Activated CD4-positive, alpha-beta T cell treated with anti-CD3 and anti-CD28 coated beads, Interleukin-2, amount 50 U/mL, for 16 hours (primary cell): ENCODE measurements at places on chromosomes 3 and 15.

DNA sequence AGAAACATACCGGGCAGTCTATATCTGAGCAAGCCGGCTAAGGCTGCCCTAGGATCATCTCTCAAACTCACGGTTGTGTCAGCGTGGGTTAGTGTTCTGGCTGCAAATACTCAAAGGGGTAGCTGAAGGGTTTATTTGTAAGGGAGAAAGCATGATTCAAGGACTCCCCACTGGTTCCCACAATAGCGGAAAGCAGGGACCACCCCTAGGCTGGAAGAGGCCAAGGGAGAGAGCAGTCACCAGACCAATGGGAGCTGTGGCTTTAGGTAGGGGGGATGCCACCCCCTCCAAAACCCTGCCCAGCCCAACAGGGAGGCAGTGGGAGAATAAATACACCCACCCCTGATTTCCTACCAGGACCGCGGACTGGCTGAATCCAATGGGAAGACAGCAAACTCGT lies 7.3 kb upstream of the LMCD1 start:
- DNase-seq, result no peak

DNA sequence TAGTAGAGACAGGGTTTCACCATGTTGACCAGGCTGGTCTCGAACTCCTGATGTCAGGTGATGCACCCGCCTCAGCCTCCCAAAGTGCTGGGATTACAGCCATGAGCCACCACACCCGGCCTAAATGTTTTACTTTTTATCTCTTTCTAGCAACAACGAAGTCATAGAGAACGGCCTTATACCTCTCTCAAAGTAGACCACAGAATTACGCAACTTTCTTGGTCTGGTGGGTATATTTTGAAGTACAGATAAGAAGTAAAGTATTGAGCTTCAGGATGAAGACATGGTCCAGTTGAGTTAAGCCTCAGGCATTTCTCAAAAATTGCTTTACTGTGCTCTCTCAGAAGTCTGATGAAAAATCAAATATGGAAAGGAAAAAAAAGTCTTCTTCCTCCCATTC lies 30.6 kb downstream of the FAM240A start:
- no peak for DNase-seq

- no peak for DNase-seq
These were observed 93.7 kb upstream of the BOC start for GRCh38 chr3:113117511-113118234.

DNA sequence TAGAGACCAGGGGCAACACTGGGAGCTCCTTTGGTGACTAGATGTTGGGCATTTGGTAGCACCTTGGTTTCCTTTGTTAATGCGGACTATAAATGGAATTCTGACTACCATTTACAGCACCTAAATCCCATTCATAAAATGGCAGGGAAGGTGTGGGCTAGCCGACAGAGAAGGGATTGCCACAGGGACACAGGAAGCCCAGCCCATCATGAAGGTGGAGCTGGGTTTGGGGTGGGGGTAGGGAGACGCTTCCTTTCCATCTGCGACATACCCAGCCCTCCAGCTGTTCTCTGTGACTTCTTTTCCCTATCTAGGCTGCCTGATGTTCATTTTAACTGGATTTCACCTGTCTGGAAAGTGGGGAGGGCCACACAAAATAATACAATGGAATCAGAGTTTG lies 21.0 kb downstream of the ABHD2 start:
- no peak for DNase-seq

GRCh38 chr15:23647421-23648370 lies at the start of gene MAGEL2:
TSS of gene MAGEL2 (minus strand) at chr15:23647867. CDS start at chr15:23647742, 125 bp downstream.
- DNase-seq, result no peak

GRCh38 chr3:151426341-151426657 lies 34.6 kb downstream of the IGSF10 start:
- DNase-seq, result no peak

DNA sequence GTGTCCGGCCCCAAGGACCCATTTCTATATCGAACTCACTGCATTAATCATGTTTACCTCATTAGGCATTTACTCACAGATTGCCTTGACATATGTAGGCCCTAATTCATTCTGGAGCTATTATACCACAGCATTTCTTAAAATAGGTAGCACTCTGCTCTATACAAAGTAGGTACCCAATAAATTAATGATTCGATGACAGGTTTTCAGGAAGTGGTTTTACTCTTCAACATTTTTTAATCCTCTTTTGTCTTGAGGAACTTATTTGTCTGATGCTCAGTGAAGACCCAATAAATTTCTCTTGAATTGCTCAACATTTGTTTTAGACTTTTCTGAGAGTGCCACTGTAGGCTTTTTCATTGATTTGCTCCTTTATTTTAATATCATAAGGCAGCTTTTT lies 12.1 kb downstream of the TGFBR2 start:
- no peak for DNase-seq

DNA sequence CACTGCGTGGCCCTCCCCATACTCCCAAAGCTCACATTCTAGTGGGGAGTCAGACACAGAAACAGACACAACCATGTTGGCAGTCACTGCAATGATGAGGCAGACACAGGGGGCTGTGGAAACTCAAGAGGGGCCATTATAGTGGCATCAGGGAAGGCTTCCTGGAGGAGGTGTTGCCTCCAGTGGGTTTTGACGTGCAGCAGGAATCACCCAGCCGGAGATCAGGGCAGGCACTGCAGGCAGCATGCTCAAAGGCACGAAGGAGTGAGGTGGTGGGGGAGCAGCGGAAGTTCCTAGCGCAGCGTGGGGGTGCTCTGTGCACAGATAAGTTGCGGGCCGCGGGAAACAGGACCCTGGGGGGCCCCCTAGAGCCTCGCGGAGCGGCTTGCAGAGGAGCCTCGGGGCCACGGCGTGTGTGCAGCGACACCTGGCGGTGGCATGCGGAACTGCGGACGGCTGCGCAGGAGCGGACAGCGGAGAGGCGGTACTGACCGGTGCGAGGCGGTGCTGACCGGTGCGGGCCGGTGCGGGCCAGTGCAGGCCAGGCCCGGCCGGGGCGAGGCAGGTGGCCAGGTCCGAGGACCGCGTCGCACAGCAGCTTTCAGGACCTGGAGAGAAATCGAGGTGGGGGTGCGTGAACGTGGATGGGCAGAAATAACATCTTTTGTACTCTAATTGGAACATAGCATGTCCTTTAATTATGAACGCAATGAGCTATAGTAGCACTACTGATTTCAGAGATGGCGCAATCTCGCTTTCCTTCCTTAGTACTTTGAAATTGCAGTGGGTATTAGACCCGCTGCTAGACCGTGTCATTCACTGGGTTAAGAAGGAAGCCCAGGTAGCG lies 101.5 kb downstream of the FBLN2 start:
- DNase-seq, result peak; percentile 75

- no peak for DNase-seq
These were observed 16.4 kb downstream of the SRPRB start for GRCh38 chr3:133821767-133822638.

DNA sequence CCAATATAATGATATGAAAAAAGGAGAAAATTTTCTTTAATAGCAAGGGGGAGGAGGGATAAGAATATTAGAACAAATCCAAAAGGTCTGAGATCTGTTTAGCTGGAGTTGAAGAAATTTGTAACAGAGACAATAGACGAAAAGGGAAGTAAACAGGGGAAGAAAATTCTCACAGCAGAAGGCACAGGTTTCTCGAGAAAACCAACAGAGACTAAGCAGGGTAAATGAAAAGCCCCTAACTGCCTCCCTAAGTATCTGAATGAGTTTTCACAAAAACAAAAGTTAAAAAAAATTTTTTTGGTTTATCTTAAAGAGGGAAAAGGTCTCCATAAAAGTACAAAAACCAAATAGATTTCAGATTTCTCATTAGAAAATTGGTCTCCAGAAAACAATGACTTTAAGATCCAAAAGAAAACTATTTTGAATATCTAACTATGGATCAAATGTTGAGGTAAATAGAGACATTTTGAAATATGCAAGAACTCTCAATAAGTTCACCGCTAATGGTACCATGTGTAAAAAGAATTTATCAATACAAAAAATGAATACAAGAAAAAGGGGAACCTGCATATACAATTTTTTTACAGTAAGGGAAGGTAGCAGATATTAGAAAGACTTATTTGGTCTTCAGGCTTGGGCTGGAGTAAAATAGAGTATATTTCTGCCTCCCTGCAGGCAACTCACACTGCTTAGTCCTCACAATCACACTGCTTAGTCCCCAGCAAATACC lies 23.9 kb upstream of the NEK10 start:
- DNase-seq, result no peak

DNA sequence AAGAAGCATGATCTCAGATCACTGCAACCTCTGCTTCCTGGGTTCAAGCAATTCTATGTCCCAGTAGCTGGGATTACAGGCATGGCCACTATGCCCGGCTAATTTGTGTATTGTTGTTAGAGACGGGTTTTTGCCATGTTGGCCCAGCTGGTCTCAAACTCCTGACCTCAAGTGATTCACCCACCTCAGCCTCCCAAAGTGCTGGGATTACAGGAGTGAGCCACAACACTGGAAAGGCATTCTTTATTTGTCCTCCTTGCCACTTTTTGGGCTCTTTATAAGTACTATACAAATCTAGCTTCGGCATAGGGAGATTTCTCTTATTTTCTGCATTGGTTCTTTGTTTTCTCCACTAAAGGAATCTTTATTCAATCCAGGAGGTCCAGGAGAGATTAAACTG lies 18.6 kb downstream of the CMTM8 start:
- no peak for DNase-seq

DNA sequence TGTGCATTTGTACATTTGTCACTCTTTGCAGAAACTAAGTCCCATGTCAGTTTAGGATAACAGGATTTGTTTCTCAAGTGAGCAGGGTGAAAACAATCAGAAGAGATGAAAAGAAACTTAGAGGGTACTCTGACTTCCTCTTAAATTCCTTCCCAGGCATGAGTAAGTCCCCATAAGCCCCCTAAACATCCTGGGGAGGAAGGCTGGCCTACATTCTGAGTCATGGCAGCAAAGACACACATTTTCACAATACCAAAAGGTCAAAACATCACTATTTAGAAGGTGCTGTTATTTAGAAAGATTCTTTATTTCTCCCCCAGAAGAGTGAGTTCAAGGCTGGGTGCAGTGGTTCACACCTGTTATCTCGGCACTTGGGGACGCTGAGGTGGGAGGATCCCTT lies 7.6 kb upstream of the FOXP1 start:
- no peak for DNase-seq

DNA sequence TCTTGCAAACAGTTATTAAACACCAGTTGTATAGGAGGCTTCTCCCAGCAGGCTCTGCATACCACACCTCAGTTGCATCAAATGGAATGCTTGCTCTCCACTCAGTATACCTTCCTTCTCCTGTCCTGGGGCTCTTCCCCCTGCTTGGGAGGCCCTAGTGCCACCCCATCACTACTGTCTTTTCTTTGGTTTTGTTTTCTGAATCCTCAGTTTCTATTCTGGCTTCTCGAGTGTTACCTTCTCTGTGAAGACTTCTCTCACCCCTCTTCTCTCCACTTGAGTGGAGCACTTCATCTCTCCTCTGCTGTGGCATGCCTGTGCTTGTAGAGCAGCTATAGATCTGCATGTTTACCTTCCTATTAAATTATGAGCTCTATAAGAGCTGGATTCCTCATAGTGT lies 75.7 kb upstream of the TPRG1 start:
- no peak for DNase-seq

DNA sequence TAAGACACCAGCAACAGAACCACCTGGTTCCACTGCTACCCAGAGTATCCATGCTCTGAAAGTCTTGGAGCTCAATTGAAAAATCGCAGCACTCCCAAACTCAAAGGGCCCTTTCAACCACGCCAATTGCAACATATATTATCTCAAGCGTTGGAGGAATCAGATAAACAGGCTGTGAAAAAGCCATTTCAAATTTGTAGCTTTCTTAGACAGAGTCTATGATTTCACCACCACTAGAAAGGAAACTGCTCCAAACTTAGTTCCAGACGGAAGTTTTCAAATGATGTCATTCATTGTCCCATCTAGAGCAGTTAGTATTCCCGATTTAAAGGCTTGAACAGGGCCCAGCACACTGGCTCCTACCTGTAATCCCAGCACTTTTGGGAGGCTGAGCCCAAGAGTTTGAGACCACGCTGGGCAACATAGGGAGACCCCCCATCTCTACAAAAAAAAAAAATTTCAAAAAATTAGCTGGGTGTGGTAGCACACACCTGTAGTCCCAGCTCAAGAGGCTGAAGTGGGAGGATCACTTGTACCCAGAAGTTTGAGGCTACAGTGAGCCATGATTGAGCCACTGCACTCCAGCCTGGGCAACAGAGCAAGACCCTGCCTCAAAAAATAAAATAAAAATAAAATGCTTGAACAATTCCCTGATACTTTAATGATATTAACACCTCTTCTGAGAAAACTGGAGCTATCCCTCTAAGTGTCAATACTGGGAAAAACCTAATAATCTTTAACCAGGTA lies 16.8 kb downstream of the TNIK start:
- no peak for DNase-seq

GRCh38 chr3:152392272-152392880 lies 123.6 kb downstream of the MBNL1 start:
- no peak for DNase-seq

GRCh38 chr3:34856081-34856947 lies 783.0 kb upstream of the ARPP21 start:
- DNase-seq, result no peak

DNA sequence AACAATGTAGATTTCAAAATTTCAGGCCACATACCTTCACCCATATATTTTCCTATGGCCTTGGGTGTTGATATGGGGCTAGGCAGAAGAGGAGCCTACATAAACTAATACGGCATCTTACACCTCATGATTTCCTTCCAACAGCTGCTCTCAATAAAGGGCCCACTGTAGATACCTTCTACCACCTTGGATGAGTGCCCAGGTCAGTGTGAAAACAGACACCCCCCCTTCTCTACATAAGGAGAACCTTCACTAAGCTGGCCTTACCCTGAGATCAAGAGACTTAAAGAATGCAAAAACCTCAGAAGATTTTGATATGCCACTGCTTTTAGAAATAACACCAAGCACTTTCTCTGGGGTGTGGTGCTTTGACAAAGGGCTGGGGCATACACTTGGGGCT lies 42.7 kb downstream of the SH3BP5 start:
- no peak for DNase-seq

DNA sequence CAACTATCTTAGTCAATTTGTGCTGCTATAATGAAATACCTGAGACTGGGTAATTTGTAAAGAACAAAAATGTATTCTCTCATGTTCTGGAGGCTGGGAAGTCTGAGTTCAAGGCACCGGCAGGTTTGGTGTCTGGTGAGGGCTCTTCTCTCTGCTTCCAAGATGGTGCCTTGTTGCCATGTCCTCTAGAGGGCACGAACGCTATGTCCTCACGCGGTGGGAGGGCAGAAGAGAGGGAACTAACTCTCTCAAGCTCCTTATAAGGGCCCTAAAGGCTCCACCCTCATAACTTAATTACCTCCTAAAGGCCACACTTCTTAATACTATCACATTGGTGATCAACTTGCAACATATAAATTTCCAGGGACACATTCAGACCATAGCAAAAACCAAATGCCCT lies 108.4 kb downstream of the ADAMTSL3 start:
- DNase-seq, result no peak

GRCh38 chr3:140363801-140364200 lies 314.1 kb upstream of the TRIM42 start:
- no peak for DNase-seq

DNA sequence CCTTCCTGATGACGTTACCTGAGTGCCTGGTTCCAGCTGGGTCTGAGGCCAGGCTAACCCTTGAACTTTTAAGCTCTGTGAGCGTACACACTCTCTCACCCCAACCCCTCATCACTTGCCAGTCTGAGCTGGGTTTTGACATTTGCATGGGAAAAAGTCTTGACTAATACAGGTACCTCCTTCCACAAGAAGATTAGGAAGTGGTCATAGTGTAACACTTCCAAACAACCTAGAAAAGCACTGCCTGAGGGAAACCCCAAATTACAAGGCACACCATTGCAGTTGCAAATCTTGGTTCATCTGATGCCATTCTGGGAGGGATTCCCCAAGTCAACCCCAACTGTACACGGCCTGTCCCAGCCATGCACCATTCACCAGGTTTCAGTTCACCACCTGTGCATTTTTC lies 499.8 kb downstream of the FOXP1 start:
- peak; percentile 44 for DNase-seq
